ENCODE measurements at places on chromosomes 2 and 18.

- DNase-seq: no peak
Observed at GRCh38 chr2:75088791-75089190, 110.5 kb downstream of the TACR1 start.

DNA sequence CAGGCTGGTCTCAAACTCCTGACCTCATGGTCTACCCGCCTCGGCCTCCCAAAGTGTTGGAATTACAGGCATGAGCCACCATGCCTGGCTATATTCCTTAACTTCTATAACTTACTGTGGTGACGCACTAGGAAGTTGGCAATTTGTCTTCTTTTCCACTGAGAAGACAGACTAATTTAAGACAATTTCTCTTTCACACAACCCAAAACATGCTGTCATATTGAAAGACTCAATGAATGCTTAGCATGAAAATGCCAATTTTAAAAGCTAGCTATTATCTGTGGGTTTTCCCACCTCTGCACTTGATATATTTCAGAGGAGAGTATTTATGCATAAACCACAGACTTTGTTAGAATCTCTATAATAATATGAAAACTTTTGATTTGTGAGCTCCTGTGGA lies 84.5 kb downstream of the ERBB4 start:
- no peak for DNase-seq

DNA sequence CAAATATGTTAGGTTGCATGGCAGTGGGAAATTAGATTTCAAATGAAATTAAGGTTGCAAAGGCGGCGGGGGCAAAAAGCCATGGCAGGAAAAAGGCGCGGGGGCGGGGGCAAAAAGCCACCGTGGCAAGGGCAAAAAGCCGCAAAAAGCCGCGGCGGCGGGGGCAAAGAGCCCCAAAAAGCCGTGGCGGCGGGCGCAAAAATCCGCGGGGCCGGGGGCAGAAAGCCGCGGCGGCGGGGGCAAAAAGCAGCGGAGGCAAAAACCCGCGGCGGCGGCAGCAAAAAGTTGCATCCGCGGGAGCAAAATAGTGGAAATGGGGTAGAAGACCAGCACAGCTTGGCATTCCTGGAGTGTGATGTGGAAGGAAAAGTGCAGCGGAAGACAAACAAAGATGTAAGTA lies 417.1 kb downstream of the ANKRD30B start:
- DNase-seq: no peak

DNA sequence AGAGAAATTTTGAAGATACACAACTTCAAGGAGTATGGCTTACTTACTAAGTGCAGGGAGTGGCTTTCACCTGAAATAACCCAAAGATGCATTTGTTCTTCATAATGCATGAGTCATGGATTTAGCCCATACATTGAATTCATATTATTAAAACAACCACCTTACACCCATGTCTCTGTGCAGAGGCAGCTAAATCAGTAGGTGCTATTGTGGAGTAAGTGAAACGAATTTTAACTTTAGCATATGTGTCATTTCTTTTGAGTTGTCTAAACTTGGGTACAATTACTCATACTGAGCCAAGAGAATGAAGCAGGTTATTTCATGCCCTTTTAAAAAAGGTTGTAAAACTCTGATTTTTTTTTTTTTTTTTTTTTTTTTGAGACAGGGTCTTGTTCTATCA lies 11.0 kb upstream of the ANKRD29 start:
- no peak for DNase-seq

DNA sequence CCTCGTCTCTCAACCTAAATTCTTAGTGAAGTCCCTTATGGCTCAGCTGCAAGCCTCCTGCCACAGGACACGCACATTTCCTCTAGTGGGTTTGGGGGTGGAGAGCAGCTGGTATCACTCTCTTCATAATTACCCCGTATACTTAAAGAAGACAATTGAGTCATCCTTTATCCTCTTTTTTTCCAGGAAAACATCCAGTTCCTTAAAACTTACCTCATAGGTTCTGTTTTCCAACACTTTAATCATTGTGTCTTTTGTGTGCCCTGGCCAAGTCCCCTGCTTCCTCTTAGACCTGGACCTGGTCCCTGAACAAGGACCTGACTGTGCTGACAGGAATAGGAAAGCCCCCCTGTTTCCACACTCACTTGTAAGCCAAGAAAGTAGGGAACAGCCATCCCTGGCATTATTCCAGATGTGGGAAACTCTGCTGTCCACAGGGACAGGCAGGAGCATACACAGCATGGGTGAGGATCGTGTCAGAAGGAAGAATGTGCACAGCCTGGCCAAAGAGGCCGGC lies 42.3 kb upstream of the MYO1B start:
- no peak for DNase-seq

DNA sequence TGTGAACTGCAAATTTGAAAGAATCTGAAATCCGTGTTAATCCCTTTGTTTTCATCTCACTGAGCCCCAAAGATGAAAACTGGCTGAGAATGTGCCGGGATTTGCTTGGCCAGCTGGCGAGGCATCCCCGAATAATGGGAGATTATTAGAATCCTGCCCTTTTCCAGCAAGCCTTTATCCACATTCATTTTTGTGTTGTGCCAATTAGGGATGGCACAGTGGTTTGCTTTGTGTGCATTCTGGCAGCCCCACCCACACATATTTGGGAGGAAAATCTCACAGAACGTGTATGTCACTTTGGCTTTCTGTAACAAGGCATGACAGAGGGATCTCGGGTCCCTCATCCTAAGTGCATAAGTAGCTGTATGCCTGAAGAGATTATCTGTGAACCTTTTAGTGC lies 405.8 kb upstream of the FAM98A start:
- DNase-seq: no peak

DNA sequence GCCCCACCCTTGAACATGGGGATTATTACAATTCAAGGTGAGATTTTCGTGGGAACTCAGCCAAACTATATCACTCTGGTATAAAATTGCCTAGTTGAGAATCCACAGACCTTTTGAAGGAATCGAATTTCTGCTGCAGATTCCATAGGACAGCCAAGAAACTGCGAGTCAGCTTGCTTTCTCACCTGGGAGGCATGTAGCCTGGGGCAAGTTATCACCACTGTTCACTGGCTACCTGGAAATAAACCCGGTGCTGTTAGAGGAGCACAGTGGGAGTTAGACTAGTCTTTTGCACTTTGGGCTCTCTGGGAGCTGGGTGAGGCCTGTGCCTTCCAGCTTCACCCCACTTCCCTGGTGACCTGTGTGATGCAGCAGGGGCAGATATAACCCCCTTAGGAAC lies 1043.5 kb downstream of the TDRD15 start:
- no peak for DNase-seq

- no peak for DNase-seq
Observed at GRCh38 chr18:34749721-34750120, 39.6 kb downstream of the DTNA start.

DNA sequence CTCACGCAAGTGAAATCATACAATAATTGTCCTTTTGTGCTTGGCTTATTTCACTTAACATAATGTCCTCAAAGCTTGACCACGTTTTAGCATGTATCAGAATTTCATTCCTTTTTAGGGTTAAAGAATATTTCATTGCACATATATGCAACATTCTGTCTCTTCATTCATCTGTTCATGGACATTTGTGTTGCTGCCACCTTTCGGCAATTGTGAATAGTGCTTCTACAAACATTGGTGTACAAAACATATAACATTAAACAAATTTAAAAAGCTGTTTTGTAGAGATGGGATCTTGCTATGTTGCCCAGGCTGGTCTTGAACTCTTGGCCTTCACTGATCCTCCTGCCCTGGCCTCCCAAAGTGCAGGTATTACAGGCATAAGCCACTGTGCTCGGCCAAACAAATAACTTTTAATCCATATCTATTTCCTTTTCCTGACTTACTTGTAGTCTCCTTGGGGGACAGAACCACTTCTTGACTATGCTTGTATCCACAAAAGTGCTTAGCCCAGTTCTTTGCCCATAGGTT lies 209.3 kb downstream of the SLC4A3 start:
- no peak for DNase-seq

DNA sequence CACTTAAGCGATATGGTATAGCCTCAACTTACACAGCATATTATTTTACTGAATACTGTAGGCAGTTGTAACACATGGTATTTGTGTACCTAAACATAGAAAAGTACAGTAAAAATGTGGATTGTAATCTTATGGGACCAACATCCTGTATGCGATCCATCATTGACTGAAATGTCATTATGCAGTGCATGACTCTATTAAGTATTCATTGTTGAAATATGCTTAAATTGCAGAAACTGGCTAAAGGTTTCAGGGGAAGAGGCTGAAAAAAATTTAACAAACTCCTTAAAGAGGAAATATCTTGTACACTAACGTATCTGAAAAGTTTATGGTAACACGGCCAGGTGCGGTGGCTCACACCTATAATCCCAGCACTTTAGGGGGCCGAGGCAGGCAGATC lies 214.1 kb upstream of the PARD3B start:
- DNase-seq: no peak

GRCh38 chr2:216372761-216373291 lies 543 bp upstream of the MARCHF4 start:
- DNase-seq: no peak

DNA sequence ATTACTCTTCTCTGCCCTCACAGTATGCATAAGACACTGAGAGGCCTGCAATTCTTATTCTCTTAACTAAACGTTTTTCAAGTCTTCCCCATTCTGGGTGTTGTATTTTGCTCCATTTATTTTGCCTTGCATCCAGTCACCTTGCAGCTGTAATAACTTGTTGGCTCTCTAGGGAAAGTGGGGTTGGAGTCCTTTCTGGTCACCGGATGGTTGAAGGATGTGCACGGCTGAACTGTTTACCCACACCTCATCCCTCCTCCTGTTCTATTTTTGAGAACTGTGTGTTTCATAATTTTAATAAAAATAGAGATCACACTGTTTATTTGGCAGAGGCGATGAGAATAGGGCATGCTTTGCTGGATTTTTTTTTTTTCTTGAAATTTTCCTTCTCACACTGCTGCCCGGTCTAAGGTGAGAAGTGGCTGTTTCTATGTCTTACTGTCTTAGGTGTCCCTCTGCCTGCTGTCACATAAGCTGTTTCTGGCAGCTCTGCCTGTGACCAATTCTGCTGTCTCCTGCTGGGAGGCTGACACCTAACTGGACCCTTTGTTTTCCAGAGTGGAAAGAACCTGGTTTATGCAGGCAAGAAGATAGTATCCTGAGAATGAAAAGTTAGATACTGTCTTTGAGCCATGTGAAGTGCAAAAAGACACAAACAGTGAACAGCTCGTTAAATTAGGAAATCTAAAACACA lies 342.6 kb downstream of the DPP10 start:
- DNase-seq: no peak

DNA sequence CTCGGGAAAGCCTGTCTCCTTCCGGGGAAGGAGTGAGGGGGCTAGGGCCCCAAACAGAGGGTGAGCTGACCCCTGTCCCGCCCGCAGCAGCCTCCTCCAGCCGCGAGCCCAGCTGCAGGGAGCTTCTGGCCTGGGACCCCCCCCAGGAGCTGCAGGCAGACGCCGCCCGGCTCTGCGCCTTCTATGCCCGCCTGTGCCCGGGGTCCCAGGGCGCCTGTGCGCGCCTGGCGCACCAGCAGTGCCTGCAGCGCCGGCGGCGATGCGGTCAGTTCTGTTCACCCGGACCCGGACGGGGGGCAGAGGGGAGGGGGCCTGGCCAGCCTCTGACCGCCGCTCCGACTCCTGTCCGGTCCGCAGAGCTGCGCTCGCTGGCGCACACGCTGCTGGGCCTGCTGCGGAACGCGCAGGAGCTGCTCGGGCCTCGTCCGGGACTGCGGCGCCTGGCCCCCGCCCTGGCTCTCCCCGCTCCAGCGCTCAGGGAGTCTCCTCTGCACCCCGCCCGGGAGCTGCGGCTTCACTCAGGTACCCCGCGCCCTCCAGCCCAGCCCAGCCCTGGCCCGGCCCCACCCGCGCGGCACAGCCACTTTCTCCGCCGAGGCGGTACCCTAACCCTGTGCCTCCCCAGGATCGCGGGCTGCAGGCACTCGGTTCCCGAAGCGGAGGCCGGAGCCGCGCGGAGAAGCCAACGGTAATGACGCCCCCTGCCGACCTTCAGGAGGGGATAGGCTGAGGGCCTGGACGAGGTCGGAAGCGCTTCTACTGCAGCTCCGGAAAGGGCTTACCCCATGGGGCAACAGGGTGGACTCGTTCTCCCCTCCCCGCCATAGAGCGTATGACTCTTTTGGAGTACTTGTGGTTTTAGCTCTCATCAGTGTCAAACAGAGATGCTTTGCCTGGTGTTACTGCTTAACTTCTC lies 2.0 kb upstream of the CHRND start:
- DNase-seq: no peak

GRCh38 chr2:16277117-16277516 lies 336.8 kb downstream of the MYCN start:
- no peak for DNase-seq

DNA sequence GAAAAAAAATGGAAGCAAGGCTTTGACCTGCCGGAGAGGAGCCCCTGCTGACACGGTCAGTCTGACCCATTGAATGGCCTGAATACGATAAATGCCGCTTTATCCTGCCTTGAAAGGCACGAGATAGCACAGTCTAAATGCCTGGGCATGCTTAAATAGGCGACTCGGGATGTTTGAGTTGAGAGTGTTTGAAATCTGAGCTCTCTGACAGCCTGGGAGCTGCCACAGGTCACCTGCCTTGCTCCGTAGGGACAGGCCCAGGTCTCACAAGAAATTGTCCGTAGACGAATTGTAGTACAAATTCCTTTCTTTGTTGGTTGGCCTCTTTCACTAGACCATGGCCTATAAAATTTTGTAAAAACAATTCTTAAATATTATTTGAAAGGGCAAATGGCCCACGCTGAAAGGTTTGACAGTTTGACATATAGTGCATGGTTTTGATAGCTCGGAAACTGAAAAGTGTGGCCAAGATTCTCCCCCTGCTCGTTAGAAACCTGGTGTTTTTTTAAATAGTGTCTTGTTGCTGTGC lies 72.8 kb downstream of the MEIS1 start:
- DNase-seq: no peak

DNA sequence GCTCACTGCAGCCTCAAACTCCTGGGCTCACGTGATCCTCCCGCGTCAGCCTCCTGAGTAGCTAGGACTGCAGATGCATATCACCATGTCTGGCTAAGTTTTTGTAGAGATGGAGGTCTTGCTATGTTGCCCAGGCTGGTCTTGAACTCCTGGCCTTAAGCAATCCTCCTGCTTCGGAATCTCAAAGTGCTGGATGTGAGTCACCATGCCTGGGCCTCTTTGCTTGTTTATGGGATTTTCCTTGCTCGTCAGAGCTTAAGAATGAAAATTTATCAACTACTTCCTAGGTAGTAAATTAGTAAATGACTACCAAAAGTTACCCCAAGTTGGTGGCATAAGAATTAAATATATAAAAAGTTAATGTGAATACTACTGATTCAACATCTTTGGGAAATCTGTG lies 51.0 kb downstream of the ACTR3 start:
- DNase-seq: no peak

DNA sequence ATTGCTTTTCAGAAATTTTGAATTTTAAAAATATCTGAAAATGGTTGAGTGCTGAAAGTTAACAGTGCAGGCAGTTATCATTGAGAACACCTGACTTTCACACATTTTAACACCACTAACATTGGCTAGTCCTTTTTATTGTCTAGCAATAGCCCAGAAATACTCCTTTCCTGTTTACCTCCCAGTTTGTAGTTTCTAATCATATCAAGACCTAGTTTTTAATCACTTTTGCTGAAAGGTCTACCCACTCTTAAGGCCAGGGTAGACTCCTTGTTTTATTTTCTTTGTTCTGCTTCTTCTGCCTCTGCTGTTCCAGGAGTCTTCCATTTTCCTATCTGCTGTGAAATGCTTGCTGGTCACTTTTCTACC lies 72.1 kb downstream of the UBE2E3 start:
- DNase-seq: no peak

All from naive thymus-derived CD8-positive, alpha-beta T cell (primary cell).